Right renal cortex interstitium (tissue), 3 donors: ENCODE measurements at places on chromosomes 4 and X.

DNA sequence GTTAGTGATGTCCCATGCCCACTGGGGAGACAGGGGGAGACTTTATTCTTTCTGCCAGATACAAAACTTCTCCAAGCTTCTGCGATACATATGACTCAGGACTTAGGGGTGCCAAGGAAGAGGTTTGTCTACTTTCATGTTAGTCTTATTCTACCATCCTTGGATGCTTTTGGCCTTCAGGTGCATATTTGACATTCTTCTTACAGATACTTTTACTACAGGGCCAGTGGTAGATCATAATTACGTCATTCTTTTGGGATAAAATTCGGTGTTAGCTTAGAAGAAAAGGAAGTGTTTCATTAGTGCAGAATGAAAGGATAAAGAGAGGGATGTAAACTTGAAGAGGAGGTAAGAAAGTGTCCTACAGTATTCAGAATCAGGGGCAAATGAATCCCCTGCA, 245.2 kb downstream of the THOC2 start:
- DNase-seq: no peak

DNA sequence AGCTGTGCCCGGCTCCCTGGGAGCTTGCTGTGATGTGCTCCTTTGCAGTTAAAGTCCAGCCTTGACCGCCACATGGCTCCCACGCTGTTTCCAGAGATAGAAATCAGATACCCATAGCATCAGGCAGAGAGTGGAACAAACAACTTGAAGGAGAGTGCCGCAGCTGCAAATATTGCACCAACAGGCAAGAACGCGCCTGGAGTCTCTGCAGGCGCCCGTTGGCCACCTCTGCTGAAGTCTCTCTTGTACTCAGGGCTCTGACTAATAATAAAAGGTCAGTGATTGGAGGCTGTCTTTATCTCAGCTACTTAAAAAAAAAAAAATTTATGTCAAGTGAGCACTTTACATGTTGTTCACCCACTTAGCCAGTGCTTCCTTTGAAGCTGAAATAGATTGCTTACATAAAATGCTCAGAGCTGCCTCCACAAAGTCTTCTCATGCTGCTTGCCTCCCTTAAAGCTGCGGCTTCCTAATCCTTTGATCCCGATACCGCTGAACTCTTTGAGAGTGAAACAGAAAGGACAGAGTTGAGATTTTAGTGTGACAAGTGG, 30.9 kb upstream of the TENM3 start:
- no peak for DNase-seq

- no peak for DNase-seq
Measured at GRCh38 chrX:131081772-131082740, 23.9 kb downstream of the ARHGAP36 start.

DNA sequence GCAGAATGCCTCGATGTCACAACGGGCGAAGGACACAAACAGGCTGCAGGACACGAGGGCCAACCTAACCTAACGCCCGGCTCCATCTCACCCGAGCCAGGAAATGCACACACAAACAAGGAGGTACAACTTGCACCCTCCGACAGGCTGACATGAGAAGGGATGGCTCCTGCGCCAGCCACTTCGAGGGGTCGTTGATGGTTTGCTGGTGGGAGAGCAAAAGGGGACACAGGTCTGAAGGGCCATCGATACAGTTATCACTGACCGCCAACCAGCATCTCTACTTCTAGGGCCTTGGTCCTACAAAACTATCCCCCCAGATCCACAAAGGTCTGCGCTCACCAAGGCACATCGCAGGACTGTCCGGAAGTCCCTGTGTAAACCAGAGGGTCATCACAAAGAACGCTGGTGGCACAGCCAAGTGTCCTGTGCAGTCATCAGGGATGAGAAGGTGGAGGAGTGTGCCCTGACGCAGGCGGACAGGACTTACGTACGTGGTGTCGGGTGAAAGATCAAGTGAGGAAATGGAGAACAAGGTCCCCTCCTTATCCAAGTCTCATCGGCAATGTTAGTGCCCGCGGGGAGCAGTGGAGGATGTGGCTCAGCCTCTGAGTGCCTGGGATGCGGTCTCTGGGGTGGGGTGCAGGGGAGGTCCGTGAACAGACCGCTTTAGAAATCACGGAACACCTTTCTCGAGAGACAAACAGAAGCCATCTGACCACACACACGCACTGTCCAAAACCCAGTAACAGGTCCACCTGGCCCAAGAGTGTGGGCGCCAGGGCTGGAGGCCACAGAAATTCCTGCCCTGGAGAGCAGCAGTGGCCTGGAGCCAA, 7.0 kb downstream of the MXD4 start:
- DNase-seq: no peak

DNA sequence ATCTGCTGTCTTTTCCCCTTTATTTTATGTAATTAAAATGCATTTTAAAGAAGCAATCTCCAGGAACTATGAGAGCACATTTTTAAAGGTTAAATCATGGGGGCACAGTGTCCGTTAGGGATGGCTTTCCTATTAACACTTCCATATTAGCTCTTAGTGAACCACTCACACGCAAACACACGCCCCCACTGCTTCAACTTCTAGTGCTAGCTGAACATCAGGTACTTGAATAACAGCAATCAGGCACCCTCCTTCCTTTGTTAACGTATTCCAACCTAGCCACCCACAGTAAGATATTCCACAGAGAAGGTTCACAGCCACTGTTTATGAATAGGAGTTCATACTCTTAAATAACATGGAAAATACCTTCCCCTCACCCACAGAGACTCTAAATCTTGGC, 9.3 kb downstream of the TMEM255A start:
- no peak for DNase-seq

GRCh38 chr4:152959080-152959479, 23.0 kb downstream of the FHDC1 start:
- no peak for DNase-seq

- no peak for DNase-seq
Measured at GRCh38 chrX:130975947-130976346, 72.9 kb upstream of the ENOX2 start.

GRCh38 chr4:25767877-25768725, 94.7 kb downstream of the SEL1L3 start:
- peak; percentile 57 for DNase-seq

- DNase-seq: no peak
Measured at GRCh38 chrX:134513091-134513490, 53.1 kb downstream of the HPRT1 start.

- DNase-seq: peak; percentile 50
Measured at GRCh38 chrX:55488593-55489313, 895 bp downstream of the USP51 start.

- no peak for DNase-seq
Measured at GRCh38 chrX:71823391-71824057, 60.4 kb downstream of the CXorf49B start.

DNA sequence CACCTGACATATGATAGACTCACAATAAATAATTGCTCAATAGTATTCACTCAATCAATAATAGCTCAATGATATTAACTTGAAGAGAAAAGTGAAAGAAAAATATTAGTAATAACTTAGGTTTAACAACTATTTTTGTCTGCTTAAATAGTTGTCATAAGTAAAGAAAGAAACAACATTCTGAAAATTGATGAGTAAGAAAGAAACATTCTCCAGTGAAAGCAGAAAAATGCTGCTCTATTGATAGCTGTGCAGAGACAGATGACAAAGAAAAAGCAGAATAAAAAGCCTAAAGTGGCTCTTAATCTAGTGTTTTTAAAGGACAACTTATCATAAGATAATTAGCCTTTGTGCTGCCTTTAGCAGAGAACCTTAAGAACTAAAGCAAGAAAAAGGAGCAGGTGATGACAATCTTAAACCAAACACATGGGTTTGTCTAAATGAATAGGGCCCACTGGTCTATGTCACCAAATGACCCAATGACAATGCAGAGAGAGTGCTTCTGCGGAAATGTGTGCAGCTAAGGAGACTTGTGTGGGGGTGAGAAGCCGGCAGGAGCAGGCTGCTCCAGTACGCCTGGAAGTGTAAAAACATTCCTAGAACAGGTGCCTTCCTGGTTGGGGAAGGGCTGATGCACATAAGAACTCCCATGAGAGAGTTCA, 13.2 kb downstream of the HS3ST1 start:
- no peak for DNase-seq

DNA sequence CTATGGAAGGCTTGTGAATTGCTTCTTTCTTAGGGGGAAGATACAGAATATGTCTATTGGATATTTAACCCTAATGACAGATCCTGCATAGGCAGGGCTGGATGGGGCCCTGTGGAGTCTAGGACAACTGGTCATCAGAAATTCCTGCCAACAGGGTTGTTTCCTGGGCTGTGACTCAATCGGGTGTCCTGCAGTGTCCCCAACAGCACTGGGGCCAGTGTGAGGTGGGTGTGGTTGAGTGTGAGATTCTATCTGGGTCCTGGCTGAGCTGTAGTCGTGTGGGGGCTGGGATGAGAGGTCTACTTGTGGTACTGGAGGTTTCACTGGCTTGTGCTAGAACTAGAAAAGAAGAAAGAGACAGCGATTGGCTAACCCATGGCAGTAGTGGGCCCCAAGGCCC, 87.3 kb upstream of the WDR1 start:
- no peak for DNase-seq

DNA sequence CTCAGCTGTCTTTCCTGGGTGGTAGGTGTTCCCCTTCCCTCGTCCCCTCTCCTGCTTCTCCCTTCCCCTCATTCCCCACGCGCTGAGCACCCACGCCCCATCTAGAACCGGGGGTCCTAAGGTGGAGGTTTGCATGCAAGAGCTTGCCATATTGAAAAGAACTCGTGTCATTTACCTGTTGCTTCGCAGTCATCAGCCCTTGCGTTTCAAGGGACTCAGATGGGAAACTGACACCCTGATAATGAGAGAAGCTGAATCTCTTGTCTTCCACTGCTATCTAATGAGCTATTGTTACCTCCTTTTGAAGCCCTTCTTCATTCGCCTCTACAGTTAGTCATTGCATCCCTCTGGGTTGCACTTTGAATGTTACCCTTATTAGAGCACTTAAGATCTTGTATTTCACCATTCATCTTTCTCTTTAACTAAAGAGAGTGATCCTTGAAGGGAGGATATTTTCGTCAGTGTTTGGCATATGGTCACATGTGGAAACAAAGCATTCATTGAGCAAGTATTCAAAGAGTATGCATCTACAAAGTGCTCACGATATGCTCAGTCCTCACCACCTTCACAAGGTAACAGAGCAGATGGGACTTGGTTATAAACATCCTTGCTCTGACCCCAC, 25.7 kb downstream of the ARL9 start:
- DNase-seq: no peak

DNA sequence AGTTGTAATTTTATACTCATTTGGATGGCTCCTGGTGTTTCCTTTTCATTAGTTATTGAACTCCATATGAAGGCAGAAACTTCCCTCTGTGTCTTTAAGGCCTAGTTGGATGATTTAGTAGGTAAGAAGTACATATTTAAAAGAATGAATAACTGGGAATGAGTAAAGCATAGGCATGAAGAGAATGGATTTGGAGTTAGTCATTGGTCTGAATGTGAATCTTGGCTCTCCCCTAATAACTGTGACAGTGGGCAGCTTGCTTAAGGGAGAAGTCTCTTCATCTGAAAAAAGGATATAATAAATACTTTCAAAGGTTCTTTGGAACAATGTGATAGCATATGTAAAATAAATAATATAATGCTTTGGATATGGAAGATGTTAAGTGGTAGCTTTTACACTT, 13.2 kb downstream of the SNX25 start:
- no peak for DNase-seq

DNA sequence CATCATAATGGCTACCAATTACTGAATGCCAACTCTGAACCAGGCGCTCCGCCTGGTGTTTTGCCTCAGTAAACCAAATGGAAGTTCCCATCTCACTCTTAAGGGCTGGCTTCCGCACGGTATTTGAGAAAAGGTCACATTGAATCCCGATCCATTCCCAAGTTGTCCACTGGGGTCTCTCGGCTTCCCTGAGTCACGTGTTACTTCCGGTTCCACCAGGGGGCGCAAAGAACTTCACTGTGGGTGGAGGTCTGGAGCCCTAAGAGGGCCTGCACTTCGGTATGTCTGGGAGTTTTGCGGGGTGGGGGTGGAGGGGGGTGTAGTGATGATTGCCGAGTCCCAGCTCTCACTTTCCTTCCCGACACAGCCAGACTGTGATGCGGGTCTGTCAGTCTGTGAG, 13.4 kb upstream of the NHS start:
- DNase-seq: no peak

GRCh38 chr4:77927991-77928925, 65.6 kb downstream of the MRPL1 start:
- no peak for DNase-seq

DNA sequence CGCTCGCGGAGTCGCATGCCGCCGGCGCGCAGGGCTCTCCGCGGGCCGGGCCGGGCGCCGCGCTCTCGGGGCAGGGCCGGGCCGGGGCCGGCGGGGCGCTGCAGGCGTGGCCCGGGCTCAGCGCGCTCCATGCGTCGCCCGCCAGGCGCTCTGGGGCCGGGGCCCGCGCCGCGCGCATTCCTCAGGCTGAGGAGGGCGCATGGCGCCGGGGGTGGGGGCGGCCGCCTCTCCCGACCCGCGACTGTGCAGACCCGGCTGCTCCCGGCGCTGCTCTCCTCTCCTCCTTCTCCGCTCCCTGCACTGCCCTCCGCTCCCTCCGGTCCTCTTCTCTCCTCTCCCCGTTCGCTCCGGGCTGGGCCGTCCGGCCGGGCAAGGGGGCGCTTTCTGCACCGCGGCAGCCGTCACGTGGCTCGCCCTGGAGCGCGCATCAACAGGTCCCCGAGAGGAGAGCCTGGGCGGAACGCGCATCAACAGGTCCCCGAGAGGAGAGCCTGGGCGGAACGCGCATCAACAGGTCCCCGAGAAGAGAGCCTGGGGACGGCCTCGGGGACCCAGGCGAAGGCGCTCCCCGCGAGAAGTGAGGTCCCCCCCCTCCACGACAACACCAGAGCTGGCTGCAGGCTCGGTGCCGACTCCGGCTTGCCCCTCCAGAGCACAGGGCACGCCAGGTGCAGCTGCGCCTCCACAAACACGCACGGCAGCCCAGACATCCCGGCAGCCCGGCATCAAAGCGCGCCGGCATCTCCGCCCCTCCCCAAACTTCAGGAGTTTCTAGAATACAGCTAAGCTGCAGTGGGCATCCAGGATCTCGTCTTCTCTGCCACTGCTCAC, 12.9 kb downstream of the PPP2R3B start:
- DNase-seq: no peak

- DNase-seq: no peak
Measured at GRCh38 chr4:77044461-77045150, 31.2 kb downstream of the CCNI start.

GRCh38 chr4:163600727-163601126, 106.2 kb downstream of the TMA16 start:
- no peak for DNase-seq

GRCh38 chr4:34035225-34035624, 2209.1 kb downstream of the ARAP2 start:
- no peak for DNase-seq
